ENCODE measurements at places on chromosomes 7 and 10. TPM values are rescaled to one million over a fixed set of nuclear protein-coding genes. Genes with fewer than 3 reads are reported as not detected.

DNA sequence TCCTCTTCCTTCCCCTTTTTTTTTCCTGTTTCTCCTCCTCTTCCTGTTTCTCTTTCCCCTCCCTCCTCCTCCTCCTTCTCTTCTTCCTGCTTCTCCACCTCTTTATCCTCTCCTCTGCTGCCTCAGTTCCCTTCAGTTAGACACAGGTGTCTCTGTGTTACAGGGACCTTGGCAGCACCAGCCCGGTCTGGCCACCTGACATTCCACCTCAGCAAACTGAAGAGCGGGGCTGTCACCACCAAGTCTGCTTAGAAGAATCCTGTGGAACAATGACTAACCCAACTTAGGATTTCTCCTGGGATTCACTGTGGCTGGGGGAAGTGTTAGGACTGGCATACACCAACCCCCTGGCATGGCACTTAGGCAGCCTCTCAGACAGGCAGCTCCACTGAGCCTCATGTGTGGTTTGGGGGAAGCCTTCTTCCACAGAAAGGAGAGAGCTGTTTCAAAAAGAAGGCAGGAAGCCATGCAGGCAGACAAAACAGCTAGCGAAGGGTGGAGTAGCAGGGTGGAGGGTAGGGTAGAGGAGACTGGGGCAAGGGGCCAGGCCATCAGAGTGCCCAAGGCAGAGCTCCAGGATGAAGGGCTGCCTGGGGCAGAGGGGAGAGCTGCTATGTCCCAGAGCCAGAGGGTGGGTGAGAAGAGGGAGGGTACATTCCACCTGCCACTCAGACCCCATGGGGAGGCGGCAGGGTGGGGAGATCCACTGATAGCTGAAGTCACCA lies 13.2 kb upstream of the GDF10 start:
- DNase-seq, result no peak

- DNase-seq, result no peak
These were observed 29.3 kb downstream of the BLVRA start for GRCh38 chr7:43787771-43788170.

- DNase-seq, result no peak
These were observed 3.2 kb downstream of the PSMA2 start for GRCh38 chr7:42928754-42929153.

DNA sequence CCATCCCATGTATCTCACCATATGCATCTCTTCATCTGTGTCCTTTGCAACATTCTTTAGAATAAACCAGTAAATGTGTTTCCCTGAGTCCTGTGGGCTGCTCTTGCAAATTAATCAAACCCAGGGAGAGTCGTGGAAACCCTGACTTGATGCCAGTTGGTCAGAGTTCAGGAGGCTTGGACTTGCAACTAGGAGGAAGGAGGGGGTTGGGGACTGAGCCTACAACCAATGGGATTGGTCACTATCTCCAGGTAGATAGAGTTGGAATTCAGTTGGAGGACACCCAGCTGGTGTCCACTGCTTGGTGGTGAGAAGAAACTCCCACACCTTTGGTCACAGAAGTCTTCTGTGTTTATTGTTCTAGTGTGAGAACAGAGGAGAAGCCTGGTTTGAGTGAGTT lies 38.3 kb upstream of the PRKCQ start:
- no peak for DNase-seq

DNA sequence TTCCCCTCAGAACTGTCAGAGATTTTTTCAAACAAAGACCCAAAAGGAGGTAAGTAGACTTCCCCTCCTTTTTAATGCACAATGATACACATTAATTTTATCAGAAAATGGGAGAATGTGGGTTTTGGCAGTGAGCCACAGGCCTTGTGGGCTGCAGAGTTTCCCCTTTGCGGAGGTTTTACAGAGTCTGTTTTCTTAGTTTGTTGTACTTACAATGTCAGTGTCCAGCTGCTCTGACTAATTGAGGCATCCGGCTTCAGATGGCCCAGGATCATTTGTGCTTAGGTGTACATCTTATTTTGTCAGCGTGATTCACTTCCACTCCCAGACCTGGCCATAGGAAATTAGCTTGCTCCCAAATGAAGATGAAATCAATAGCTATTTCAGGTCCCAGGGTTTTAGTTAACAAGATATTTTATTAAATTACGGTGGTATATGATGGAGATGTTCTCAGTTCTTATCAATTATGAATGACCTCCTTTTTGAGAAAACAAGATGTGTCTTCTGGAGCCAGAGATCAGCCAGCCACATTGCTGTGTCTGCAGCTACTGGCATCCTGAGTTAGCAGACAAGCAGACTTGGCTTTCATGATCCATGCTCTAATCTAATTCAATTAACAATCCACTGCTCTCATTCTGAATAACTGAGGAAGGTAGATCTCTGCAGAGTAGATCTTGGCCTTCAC lies 1086.6 kb upstream of the SORCS1 start:
- DNase-seq, result no peak

DNA sequence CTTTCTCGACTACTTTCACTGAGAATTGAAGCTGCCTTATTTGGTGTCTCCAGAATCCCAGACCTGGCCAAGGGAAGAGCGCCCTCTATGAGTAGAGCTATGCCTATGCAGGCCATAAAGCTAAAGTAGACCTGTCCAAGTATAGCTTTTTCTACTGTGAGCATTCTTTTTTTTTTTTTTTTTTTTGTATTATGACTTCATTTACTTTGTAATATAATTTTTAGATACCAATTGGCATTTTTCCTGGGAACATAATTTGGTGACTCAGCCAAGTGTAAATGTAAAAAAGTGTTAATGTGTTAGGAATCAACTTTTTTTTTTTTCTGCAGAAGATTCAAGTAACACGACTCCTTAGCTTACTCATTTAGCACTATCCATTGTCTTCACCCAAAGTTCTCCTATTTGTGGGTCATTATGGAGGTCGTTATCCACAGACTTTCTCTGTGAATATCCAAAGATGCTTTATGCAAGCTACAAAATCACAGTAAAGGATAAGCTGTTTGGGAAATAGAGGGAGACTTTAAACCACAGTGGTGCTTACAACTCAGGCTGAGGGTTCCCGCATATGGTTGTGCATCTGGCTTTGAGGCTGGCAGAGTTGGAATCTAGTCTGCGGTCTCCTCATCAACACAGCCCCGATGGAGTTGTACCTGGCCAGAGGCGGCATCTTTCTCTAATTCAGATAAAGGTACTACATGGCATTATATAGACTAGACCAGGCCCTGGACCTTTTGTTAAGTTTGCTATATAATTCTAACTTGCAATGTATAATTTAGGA lies 1040.2 kb upstream of the SORCS1 start:
- peak; percentile 3 for DNase-seq

GRCh38 chr7:32283546-32283945 lies 206.6 kb downstream of the LSM5 start:
- no peak for DNase-seq

DNA sequence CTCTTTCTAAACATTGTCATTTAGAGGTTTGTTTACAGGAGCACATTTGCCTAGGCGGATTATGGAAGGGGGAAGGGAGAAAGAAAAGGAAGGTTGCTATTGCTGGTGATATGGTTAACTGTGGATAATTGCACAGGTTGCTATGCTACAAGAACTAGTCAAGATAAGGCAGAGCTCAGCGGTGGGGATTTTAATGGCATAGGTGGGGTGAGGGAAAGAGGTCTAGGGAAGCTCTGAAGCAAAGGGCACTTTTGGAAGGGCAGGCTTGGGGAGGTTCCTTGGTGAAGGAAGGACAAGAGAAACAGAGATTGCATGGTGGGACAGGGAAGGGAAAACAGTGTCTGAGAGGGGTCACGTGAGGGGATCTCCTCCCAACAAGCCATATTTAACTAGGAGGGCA lies 19.5 kb downstream of the HYAL4 start:
- no peak for DNase-seq

DNA sequence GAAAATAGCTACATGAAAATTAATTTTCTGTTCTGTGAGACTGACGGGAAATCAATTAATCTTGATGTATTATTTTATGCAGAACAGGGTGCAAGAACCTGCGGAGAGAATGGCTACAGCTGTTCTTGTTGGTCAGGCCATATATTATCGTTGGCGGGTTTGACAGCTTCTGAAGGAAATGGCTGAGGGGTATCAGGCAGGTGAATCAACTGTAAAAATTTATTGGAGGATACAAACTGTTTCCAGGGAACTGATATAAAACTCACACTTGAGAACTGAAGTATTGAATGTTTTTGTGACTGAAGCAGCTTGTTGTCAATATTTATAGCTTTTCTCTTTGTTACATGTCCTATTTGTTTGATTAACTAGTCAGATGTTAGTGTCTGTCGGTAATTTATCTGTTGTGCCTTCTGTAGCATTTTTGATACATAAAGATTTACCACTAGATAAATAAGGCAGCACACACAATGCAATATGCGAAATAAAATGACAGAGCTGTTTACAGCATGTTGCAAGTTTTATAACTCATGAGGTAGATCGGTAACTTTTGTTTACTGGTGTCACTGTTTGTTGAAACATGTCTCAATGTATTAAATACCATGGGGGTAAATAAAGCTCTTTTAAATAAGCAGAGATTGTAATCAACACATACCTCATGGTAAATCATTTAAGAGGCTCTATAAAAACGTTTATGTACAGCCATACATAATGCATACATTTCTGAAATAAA lies 308.2 kb downstream of the LRMDA start:
- DNase-seq, result no peak

IDI2 gene
- not detected for total RNA-seq

OR2A12 gene
- total RNA-seq, result not detected
